ENCODE measurements at places on chromosomes 4 and X.

- no peak for DNase-seq
Observed at GRCh38 chr4:180768610-180769009, 1474.6 kb upstream of the TENM3 start.

DNA sequence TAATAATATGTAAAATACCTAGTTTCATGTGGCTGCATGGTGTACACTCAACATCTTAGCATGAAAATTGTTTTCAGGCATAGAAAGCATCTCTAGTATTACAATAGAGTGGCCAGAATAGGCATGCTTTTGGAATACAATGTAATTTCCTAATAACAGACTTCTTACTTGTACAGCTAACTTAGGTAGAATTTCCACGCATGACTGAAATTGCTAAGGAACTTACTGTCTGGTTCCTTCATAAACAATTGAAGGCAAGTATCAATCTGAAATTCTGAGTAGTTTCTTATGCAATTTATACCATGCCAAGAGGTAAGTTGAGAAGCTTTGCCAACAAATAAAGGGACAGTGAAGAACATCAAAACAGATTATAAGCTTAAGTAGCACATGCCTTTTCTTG lies 26.7 kb downstream of the SULT1E1 start:
- DNase-seq, result peak; percentile 5

- DNase-seq, result no peak
Observed at GRCh38 chr4:104743215-104743653, 248.5 kb upstream of the CXXC4 start.

DNA sequence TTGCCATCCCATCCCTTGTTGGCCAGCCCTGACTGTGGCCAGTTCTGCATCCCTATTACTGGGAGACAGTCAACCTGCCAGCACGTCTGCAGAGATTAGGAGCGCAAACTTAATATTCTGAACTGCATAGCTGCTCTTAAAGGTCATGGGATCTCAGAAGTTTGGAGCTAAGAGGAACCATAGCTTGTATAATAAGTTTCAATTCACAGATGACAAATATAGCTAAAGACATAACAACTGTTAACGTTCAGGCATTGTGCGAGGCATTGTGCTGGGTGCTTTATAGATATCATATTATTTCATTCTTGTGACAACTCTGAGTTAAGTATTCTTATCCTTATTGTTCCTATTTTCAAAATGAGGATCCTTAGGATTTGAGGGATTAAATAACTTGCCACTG lies 3.7 kb downstream of the SCARB2 start:
- DNase-seq, result no peak

- DNase-seq, result no peak
Observed at GRCh38 chrX:82734140-82734539, 774.0 kb upstream of the POU3F4 start.
